ENCODE measurements at places on chromosomes 5 and 9.

DNA sequence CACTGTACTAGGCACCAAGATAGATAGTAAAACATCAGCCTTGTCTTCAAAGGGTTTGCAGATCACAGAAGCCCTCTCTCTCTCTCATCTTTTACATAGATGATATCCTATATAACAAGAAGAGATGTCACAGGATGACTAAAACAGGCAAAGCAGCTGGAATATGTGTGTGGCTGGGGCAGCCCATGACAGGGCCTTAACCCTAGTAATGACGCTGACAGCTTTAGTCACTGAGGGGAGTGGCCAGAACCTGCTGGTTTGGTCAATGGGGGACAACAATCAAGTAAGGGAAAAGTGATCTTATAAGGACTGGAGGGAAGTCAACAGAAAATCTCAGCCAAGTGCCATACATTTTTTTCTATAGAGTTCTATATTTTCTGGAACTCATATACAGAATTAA, 41.9 kb upstream of the RIC1 start:
- DNase-seq, result no peak

- no peak for DNase-seq
Observed at GRCh38 chr9:121261107-121261460, 6.9 kb upstream of the GSN start.

DNA sequence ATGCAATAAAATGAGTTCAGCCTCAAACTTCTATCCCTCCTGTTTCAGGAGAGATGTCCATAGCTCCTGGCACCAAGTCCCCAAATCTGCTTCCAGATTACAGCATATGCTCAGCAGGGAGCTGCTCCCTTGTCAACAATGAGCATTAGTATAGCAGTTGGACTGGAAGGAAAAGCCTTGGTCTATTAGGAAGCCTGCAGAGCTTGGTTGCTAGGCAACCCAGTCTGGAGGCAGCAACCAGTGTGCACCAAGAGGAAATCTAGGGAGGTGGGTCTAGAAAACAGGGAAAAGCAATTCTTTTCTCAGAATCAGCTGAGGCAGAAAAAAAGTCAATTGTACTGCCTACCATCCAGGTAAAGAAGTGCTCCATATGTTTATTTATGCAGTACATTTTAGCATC, 229.5 kb upstream of the NMUR2 start:
- DNase-seq, result no peak

- DNase-seq, result peak; percentile 10
Observed at GRCh38 chr5:148179234-148179824, 11.0 kb downstream of the SPINK14 start.

- DNase-seq, result no peak
Observed at GRCh38 chr9:87294126-87294525, 203.5 kb upstream of the DAPK1 start.

DNA sequence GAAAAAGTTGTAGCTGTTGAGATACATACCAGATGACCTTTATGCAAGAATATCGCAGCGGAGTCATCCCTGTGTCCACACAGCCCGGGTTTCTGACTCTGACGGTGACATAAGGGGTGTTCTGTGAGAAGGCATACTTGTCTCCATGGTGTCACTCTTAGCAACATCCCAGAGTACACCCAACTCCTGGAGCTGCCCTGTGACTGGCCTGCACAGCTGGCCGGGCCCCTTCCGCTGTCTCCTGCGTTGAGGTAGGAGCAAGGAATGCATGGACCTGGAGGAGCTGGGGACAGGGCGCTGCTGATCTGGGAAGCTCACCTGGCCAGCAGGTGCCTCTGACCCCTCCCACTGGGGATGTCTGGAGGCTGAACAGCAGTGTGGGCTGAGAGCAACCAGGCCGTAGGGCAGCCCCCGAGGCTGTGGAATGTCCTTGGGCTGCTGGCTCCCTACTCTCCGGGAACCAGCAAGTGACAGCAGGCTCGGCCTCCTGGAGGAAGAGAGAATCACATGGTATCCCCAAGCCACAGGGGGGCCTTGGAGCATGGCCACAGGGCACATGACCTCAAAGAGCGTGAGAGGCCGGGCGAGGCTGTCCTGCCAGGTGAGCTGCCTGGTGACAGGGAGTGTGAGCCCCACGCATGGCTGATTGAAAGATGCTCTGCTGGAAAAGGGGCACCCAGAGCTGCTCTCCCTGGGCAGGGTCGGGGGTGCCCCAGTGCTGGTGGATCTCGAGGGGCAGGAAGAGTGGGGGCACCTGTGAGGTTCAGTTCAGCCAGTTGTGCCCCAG, 113.4 kb downstream of the MRPL36 start:
- DNase-seq, result no peak

- no peak for DNase-seq
Observed at GRCh38 chr9:121551985-121552753, 52.5 kb upstream of the GGTA1 start.

DNA sequence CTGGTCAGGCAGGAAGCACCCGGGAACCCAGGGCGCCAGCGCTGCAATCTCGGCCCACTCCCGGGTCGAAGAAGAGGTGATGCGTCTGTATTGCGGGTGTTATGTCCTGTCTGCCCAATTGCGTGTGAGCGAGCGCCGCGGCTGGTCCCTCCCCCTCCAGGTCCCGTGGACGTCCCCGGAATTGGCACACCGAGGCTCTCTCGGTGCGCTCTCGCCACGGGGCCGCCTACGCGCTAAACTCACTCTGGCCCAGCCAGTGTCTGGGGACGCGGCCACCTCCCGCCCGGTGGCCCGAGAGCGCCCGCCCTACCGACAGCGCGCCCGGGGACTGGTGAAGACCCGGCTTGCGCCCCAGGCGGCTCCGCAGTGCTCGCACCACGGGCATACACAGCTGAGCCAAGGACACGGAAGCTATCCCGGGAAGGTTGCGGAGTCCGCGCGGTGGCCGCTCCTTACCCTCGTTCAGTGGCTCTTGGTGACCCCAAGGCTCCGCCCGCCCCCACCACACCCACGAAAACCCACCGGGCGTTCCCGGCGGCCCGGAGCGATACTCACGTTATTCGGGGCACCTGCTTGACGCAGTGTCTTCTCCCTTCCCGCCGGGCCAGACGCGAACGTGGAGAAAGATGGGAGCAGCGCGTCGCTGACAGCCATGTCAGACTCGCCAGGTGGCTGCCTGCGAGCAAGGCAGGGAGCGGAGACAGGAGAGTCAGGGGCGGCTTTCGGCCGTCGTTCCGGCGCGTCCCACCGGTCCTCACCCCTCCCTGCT, 1.0 kb downstream of the KLF4 start:
- DNase-seq, result peak; percentile 7

- peak; percentile 81 for DNase-seq
Observed at GRCh38 chr5:73031839-73032238, 76.0 kb downstream of the FCHO2 start.

GRCh38 chr9:6894135-6894534, 136.4 kb downstream of the KDM4C start:
- DNase-seq, result no peak

DNA sequence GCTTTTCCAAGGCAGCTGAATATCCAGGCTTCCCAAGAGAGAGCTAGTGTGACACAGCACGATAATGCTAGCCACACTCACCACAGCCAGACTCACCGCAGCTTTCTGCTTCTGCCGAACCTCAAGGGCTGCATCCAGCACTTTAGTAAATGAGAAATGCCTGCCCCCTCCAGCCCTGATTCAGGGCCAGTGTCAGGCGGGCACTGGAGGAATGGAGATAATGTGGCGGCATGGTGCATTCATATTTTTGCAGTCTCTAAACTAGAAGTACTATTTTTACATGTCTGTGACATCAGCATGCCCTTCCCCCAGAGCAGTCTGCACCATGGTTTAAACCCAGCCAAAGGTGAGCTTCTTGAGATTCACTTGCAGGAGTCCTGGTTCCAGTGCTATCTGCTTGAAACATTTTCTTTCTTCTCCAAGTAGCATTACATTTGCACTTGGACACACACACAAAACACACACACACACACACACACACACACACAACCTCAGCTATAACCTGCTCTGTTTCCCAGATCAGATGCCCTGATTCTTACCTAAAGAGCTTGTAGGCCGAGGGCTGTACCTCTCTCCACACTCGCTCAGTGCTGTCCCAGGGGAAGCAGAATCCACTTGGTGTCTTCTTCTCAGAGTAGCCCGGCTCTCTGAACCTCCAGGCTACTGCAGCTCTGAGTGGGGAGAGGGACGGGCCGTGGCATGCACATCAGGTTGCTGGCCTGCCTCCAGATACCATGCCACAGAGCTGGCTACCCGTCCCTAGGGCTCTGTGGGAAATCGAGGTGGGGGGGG, at the start of gene FGF1:
TSS of gene FGF1 (minus strand) at position 673 of the 792 bp plus-strand sequence. CDS start 71,963 bp downstream, outside the sequence.
- DNase-seq, result no peak

GRCh38 chr5:144247131-144247530, 76.5 kb downstream of the KCTD16 start:
- no peak for DNase-seq

GRCh38 chr9:88990041-88990728, 1.1 kb upstream of the S1PR3 start:
- DNase-seq, result no peak

DNA sequence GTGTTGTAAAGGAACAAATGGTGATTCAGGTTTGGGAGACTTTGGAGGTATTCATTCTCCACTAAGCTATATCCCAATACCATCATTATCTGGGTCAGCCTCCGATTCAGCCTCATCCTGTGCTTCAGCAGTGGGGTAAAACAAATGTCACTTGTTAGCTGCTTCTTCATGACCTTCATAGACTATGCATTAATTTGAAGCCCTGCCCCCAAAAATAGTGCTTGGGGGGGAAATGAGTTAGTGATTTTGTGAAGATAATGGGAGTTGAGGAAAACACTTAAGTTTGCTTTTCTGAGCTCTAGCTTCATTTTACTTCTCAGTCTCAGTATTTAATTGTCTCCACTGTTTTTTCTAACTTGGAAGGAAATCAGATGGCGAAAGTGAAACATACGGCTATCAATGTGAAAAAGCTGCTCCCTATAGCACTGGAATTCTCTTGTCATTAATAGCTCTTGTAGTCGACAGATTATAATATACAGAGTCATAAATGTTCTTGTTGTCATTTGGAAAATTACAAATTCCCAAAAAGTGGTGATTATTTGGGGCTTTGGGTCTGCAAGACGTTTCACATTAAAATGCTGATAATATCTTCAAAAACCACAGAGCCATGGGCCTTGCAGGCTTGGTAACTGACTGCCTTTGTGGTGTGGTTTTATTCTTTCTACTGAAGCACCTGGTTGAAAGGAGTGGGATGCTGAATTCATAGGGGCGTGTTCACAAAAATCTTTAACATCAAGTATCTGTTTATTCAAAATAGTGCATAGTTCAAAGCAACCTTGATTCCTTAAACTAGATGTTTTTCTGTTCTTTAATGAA, 40.0 kb downstream of the PIK3R1 start:
- no peak for DNase-seq

- no peak for DNase-seq
Observed at GRCh38 chr5:66169534-66169933, 25.4 kb downstream of the SREK1 start.

DNA sequence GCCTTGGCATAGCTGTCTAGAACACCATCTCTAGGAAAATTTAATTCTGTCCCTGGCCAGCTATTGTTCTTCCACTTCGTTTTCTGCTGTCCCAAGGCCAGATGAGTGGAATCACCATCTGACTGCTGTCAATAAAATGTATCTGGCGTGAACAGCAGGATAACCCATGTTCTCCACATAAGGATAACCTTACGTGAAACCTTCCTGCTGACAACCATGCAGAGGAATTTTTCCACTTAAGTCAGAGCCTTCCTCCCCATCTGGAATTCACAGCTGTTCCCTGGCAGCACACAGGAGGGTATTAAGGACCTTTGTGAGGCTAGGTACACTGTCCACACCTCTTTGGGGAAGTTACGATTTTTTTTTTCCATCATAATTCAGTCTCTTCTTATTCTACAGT, 28.6 kb downstream of the RNF44 start:
- DNase-seq, result no peak

- DNase-seq, result no peak
Observed at GRCh38 chr9:137333016-137333671, 31.1 kb upstream of the NRARP start.

- DNase-seq, result peak; percentile 3
Observed at GRCh38 chr5:24110004-24110615, 534.7 kb downstream of the CDH10 start.

GRCh38 chr9:127177231-127177630, 54.8 kb upstream of the ANGPTL2 start:
- DNase-seq, result peak; percentile 43

GRCh38 chr5:136169218-136169617, 23.7 kb downstream of the SMIM32 start:
- DNase-seq, result no peak

GRCh38 chr5:123438244-123438643, 15.0 kb upstream of the CEP120 start:
- no peak for DNase-seq

DNA sequence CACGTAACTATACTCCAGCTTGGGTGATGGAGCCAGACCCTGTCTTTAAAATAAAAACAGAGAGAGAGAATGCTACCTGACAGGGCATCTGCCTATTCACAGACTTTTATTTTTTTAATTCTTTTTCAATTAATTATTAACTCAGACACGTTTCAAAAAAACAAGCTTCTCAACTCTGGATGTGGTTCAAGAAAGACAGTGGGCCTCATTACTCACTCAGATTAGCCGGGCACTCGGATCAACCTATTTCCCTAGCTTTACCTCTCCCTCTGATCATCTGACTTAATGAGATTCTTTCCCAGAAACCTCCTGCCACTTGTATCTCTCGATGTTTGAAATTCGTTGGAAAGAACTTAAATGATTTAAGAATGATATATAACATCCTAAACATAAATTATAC, 134.1 kb downstream of the TRPM6 start:
- DNase-seq, result no peak

DNA sequence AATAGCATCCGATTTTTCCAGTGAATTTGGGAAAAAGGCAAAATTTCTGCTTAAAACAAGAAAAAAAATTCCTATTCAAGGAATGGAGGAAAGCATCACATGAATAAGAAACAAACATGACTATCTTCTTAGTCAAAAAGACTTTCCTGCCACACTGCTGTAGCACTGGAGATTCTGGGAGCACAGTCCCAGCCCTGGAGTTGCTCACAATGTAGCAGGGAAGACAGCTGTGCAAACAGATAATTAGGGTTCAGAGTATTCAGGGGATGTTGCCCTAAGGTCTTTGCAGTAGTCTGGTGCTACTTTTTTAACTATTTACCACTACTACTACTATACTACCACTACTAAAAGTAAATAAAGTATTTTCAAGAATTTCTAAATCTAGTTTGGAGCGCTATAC, 86.5 kb downstream of the BNC2 start:
- no peak for DNase-seq

Data from NCI-H226 (cell line).